ENCODE measurements at places on chromosomes 2 and 18.

DNA sequence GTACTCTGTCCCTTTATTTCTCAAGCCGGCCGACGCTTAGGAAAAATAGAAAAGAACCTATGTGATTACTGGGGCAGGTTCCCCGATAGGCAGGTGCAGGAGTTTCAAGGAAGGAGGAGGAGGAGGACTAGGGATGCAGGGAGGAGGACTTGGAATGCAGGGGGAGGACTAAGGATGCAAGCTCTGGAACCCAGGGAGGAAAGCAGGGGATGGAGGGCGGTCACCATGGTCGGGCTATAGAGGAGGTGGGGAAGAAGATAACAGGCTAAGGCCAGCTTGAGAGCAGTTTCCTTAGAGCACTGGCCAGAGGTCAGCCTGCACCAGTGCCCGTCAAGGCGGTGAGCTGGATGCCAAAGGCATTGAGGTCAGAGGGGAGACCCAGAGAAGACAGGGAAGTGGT is 18.7 kb upstream of the B3GNT7 start:
- DNase-seq: no peak

- DNase-seq: no peak
These were observed 46.9 kb downstream of the EMILIN2 start for GRCh38 chr18:2893676-2894075.

DNA sequence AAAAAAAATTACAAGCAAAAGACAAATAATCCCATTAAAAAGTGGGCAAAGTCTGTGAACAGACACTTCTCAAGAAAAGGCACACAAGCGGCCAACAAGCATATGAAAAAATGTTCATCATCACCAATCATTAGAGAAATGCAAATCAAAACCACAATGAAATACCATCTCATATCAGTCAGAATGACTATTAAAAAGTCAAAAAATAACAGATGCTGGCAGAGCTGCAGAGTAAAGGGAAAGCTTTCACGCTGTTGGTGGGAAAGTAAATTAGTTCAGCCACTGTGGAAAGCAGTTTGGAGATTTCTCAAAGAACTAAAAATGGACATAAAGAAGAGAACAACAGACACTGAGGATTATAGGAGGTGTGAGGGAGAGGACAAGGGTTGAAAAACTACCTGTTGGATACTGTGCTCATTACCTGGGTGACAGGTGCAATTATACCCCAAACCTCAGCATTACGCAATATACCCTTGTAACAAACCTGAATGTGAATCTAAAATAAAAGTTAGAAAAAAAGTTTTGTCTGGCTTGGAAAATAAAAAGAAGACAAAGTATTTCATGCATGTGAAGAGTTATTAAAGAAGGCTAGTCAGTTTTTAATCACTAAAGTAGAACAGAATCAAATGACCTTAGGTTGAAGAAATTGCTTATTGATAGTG is 8.7 kb upstream of the ACSL3 start:
- no peak for DNase-seq

DNA sequence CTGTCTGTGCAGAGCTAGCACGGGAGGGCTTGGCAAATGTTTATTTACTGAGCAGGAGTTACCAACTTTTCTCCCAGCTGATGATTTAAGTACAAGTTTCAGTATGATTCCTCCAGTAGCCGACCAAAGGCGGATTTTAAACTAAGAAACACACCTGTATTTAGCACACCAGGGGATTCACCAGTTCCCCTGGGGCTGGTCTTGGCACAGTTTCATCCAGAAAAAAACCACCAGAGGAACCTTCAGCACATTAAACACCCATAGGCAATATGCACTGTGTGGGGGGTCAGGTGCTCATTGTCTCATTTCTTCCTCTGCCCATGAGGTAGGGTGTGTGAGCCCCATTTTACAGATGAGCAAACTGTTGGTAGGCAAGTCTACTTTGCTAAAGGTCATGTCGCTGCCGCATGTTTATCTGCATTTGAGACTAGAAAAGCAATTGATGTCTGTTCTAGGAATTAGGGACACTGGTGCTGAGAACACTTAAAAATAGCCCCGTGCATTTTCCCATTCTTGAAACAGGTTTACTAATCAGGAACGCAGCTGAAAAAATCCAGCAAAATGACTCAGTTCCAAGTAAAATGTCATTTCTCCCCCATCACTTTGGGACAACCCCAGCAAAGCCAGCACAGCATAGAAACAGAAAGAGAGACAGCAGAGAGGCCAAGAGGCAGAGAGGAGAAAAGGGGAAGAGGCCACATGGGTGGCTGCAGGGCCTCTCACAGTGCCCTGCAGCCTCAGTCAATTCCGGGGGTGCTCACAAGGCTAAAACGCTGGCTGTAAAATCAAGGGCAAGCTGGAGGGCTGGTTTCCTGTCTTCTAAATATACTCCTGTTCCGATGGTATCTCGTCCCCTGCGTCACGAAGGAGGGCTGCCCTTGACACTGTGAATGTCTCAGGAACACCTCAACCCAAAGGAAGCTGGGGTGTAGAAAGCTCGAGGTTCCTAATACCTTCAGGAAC is 166.8 kb upstream of the ID2 start:
- DNase-seq: no peak

DNA sequence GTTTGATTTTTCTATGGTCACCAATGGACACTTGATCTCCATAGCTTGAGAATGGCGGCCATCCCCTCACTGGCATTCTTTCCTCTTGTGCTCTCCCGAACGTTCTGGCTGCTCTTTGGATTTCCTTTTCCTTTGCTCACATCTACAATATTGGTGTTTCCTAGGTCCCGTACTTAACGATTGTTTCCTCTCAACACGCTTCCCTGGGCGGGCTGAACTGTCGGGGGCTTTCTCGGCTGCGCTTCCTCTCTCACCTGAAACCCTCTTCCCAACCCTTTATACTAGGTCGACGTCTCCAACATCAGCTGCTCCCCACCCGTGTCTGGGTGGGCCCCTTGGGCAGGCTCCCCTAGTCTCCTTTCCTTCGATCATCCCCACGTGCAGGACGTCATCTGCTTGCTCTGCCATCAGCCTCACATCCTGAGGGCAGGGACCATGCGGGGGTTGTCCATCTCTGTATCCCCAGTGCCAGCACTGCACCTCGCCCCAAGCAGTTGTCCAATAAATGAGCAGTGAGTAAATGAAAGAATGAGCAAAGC is 634 bp upstream of the DIS3L2 start:
- DNase-seq: no peak

GRCh38 chr2:105249181-105249580 is 7.6 kb downstream of the GPR45 start:
- no peak for DNase-seq
